ENCODE measurements at places on chromosomes 6 and 20.

DNA sequence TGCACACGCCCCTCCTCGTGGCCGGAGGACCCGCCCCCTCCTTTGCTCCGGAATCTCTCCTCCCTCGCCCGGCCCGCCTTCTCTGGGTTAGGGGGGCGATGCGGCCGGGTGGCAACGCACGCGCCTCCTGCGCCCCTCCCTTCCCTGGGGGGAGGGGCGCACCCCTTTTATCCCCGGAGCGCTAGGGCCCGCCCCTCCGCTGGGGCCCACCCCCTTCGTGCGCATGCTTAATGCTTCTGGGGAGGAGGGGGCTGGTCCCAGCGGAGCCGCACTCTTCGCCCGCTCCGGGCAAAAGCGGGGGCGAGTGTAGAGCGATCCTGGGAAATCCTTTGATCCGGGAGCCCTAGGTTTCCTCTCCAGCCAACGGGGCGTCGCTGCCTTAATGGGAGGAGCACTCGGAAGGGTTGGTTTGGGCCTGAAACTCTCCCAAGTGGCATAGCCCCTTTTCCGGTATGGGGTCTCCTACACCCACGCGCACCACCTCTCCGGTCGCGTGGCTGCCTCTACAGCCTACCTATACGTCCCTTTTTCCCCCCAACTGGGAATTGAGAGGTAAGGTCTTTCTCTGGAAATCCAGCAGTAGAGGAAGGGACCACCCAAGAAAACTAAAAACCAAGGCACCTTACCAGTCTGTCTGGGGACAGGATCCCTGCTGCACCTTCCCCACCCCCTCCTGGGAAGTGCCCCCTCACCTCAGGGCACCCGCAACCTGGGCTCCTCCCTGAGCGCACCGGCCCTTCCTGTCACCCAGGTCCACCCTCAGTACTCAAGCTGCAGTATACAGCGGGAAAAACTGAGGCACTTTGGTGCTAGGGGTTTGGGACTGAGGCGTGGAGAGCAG, 2.1 kb downstream of the SOX12 start:
- peak; percentile 35 for DNase-seq

GRCh38 chr6:35181933-35182612, 31.7 kb upstream of the SCUBE3 start:
- DNase-seq = no peak

DNA sequence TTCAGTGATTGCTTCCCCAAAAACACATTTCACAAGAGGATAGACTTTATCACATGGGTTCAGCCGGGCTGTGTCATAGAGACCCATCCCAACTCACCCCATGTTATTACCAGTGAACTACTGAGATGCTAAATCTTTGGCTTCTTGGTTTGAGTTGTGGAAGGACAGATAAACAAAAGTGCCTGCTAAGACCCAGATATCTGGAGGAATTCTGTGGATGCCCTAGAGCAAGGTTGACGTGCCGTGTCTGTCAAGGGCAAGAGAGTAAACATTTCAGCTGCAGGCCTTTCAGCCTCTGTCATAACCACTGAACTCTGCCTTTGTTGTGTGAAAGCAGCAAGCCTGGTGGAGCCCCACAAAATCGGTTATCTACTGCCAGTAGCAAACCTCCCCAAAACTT, 11.2 kb upstream of the THBD start:
- DNase-seq = no peak

DNA sequence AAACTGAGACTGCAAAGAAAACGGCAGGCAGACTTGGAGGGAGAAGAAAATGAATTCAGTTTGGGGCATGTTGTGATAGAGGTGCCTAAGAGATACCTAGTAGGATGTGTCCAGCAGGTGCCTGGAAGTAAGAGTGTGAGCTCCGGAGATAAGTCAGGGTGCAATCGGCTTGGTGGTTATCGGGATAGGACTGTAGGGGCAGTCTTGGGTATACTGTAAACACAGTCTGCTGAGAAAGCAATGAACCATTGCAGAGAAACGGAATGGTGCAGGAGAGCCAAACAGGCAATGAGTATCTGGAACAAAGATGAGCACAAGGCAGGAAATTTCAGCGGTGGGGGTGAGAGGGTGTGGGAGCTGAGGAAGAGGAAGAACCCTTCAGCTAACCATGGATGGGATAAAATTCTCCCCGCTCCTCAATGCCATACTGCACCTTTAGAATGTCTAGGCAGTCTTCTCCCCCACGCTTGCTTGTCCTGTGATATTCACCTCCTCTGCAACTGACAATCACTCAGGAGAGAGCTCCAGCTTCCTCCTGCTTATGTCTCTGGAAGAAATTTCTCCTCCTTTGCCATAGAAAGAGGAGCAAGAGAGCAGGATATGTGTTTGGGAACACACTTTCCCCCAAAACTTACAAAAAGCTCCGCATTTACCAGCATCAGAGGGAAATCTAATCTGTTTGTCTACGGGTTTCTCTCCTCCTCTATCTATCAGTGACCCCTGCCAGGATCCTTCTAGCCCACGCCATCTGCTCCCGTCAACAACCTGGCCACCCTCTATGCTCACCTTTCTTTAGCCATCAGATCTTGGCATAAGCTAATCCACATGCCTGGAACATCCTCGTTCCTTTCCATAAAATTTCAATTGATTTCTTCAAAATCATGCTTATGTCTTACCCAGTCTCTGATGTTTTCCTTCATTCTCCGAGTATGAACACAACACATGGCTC, 381.7 kb upstream of the JARID2 start:
- no peak for DNase-seq

- no peak for DNase-seq
Observed at GRCh38 chr6:1063671-1064355, 248.1 kb upstream of the FOXQ1 start.

Data from activated effector memory CD4-positive, alpha-beta T cell treated with Interleukin-2 at 50 U/mL for 16 hours (primary cell).